CD4-positive, alpha-beta T cell treated with Interleukin-4 for 4 hours (primary cell): ENCODE measurements at places on chromosomes 4 and X.

DNA sequence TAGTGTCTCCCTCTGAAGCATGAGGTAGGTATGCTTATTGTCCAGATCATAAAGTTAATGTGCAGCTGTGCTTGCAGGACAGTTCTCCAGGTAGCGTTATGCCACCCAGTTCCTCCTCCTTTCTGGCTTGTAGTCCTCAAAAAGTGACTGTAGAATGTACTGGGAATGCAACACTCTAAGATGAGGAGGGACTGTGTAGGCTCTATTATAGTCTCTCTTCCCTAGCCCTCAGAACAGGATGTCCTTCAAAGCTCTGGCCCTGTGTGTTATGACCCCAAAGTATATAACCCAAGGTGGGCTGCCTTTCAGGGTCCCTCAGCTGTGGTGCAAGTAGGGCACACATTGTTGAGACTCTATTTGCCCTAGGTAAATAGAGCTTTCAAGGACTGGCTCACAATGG is 20.8 kb upstream of the MANBA start:
- no peak for DNase-seq

DNA sequence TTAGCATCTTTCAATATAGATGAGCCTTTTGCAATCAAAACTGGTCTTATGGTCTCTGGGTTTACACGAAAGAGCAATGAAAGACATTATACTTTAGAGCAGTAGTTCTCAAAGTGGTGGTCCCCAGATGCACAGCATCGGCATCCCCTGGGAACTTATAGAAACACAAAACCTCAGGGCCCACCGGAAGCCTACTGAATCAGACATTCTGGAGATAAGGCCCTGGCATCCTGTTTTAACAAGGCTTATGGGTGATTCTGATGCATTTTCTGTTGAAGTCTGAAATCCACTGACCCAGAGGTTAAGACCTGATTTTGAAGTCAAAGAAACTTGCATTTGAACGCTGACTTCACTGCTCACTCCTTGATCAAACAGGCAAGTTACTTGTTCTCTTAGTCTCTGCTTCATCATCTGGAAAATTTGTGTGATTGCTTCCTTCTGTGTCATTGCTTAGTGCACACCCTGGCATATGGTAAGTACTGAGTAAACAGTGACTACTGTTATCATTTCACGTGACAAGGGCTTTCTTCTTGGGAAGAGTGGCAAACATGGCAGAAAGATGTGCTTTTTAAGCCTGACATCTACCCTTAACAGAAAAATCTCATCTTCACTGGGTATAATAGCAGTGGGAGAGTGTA is 14.5 kb downstream of the CHRNA9 start:
- DNase-seq: no peak

DNA sequence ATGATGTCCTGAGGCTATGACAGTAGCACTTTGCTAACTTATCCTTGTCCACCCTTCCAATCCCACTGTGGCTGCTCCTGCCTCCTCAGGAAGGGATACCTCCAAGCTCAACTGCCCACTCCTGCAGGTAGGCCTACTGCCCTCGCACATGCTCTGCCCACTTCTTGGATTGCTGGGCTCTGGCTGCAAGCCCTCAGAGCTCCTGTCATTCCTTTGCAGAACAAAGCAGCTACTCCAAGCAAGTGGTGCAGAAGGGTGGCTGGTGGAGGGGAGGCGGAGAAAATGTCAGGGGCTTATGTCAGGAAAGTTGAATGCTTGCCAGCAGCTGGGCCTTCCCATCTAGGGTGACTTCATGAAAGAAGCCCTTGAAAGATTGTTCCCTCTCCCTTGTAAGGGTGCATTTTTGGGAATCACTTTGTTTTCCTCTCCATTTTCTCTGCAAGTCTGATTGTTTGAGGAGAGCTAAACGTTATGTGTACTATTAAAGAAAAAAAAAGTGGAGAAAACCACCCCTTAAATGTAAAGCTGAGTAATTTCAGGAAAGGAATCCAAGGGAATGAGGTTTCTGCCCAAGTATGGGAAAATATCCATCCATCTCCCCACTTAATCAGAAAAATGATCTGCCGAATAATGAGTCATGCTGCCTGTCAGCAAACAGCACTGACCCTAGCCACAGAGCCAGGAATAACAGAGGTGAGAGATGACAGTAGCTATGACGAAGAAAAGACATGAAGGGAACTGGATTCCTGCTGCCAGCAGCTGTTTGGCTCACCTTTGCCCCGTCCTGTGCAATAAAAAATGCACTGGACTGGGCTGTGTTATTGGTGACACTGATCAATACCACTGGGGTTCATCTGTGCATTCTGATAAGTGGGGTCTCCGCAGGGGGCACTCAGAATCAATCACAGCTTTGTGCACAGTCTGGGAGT is 102.0 kb downstream of the RTL5 start:
- DNase-seq: no peak

GRCh38 chr4:139367421-139368090 is 65.3 kb upstream of the NDUFC1 start:
- no peak for DNase-seq

- DNase-seq: no peak
These were observed 4.8 kb upstream of the HGFAC start for GRCh38 chr4:3436798-3437581.

DNA sequence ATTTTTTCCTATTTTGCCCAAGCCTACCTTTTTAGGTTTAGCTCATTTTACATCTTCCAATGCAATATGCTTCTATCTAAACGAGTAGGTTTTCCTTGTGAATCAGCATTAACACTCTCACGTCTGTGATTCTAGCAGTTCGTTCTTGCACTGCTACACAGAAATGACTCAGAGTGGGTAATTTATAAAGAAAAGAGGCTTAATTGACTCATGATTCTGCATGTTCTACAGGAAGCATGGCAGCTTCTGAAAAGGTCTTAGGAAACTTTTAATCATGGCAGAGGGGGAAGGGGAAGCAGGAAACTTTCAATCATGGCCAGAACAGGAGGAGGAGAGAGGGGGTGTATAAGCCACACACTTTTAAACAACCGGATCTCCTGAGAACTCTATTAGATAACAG is 44.9 kb downstream of the SPANXN1 start:
- no peak for DNase-seq

DNA sequence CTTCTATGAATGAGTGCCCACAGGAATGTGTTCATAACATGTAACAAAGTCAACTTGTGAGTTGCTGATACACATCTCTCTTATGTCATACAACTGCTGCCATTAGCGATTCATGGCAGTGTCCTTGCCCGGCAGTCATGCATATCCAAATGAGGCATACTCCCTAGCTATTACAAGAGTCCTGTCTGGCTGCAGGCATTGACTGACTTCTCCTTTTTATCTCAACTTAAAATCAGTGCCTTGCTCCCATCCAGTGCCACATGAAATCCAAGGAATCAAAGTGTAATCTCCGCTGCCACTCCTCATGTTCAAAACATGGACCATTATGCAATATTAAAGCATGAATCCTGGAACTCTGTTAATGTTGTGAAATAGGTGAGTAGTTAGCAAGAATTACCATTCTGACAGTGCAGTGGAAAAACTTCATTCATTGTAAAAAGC is 348.9 kb upstream of the FTHL17 start:
- DNase-seq: no peak

DNA sequence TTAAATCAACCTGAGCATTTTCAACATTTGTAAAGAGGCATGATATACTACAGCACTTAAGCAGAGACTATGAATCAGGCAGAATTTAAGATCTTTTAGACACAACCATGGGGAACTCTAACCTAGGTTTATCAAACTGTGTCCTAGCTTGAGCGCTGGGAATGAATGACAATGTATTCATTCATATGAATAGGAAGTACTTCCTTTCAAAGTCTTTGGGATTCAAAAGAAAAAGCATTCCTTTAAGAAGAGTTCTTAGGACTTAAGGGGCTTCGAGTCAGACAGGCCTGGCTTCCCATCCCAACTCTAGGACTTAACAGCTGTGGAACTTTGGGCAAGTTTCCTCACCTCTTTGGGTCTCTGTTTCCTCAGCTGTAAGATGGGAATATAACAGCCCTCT is 104.6 kb downstream of the ANAPC4 start:
- no peak for DNase-seq

- no peak for DNase-seq
These were observed 54.4 kb upstream of the HGFAC start for GRCh38 chr4:3387154-3387942.

GRCh38 chr4:105546086-105546485 is 6.3 kb upstream of the ARHGEF38 start:
- DNase-seq: no peak

DNA sequence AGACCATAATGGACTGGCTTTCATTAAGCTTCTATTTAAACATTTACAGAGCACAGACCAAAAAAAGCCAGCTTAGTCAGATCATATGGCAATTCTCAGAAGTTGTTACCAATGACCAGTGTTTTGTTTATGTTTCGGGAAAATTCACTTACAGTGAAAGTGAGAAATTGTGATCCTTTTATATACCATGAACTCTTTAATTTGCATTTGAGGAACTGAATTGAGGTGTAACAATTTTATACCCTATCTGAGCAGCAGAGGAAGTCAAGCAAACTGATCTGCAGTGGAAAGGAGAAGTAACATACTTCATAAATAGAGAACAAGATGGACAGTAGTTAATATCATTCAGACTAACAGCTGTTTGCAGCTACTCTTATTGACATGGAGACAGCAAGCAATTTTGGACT is 97.1 kb downstream of the TMA16 start:
- no peak for DNase-seq

DNA sequence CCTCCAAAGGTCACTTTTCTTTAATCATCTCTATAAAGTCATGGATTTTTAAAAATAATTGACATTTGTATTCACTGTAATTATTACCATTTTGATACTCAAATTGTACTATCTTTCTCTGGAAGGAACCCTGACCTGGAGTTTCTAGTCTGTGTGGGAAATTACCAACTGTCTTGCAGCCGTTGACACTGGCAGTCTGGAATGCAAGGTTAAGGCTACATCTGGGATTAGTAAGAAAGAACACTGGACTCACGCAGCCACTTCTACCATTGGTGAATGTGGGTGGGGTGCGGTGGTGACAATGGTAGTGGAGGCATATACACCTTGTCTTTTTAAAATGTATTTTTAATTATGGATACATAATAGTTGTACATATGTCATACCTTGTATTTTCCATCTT is 40.9 kb downstream of the EGF start:
- DNase-seq: no peak

DNA sequence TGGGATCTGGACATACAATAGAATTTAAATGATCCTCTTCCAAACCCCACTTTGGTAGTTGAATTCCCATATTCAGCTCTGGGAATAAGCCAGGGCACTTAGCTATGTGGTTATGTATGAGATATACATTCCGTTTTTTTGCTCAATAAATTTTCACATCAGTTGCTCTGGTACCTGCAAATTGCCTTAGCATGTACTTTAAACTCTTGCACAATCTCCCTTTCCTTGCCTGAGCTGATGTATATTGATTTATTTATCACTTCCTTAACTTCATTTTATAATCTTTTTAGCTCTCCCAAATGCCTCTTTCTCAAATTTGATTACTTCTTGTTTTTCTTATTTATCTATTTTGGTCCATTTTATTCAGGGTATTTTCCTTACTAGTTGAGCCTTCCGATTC is 90.1 kb upstream of the AGA start:
- DNase-seq: no peak

- DNase-seq: no peak
These were observed 126.3 kb downstream of the RAPGEF2 start for GRCh38 chr4:159229164-159229563.

- DNase-seq: no peak
These were observed 4.6 kb downstream of the PALLD start for GRCh38 chr4:168501407-168501806.

DNA sequence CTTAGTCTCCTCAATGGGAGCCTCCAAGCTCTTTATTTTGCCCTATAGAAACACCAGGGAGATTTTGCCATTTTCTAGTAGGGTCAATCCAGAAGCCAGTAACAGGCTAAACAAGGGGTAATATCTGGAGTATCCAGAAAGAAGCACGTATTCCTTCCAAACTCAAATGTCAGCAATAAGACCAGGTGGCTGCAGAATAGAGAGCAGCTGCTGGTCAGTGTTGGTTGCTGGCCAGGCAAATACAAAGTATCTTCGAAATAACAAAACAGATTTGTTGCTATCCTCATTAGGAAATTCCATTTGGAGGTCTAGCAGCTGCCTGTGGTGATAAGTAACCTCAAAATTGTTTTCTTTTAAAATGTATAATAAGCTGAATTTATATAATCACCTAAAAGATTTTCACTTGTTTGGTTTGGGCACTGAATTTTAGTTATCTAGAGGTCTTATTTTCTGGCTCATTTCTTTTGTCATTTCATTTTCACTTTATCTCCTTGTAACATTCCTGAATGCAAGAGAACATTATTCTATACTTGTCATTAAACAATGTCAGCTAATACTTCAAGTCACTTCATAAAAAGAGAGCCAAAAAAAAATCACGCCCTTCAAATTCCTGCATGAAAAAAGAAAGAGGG is 320.6 kb downstream of the DTHD1 start:
- no peak for DNase-seq

GRCh38 chrX:106972896-106973295 is 27.1 kb downstream of the MORC4 start:
- DNase-seq: no peak

DNA sequence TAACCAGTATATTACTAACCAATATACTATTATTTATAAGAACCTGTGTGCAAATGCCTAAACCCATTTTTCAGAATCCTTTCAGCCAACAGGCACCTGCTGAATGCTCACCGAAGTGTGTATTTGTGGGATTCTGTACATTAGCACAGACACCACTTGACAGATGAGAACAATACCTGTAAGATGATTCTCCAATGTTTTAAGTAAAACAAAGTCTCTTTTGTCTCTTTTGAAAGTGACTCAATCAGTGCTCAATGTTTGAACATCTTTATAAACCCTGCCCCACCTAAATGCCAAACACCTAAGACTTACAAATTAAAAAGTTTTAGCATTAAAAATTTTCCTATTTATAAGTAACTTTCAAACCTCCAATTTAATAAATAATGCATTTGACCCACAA is 763 bp downstream of the ASB9 start:
- no peak for DNase-seq

- no peak for DNase-seq
These were observed 38.9 kb downstream of the PRIMPOL start for GRCh38 chr4:184688447-184688846.

GRCh38 chrX:111521169-111521568 is 9.7 kb downstream of the SERTM2 start:
- DNase-seq: no peak

DNA sequence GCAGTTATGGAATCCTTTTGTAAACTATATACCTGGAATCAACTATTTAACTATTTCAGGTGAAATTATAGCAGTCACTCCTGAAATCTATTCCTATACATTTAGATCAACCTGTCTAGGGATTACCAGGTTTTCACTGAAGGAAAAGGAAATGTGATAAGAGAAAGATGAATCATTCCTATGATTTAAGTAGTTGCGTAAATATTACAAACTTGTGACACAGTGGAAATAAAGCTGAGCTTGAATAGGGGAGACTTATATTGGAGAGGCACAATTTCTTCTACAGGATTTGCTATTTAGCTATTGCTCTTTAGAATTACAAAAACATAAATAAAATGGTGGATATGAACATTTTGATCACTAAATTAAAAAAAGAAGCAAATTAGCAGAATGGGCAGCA is 284.1 kb upstream of the EPHA5 start:
- DNase-seq: no peak

- peak; percentile 43 for DNase-seq
These were observed 187.5 kb downstream of the QDPR start for GRCh38 chr4:17324386-17324830.
